ENCODE measurements at places on chromosomes 5 and 9. TPM values are rescaled to one million over a fixed set of nuclear protein-coding genes. Genes with fewer than 3 reads are reported as not detected.

GRCh38 chr5:9658706-9659105 is 28.6 kb upstream of the TAS2R1 start:
- H3K27me3 ChIP-seq, result no peaks in the 10 kb centered on the region
- DNase-seq, result no peak
- no peaks in the 10 kb centered on the region for H3K36me3 ChIP-seq
- no peak overlapping the region for H3K27ac ChIP-seq
- H3K4me3 ChIP-seq, result no peak overlapping the region
- no peaks in the 10 kb centered on the region for H3K4me1 ChIP-seq

GRCh38 chr5:176644878-176645670 is 2.2 kb upstream of the TSPAN17 start:
- no peak for DNase-seq
- H3K27me3 ChIP-seq, result no peaks in the 10 kb centered on the region
- H3K4me1 ChIP-seq, result peaks cover 14% of the 10 kb centered on the region
- no peak overlapping the region for H3K27ac ChIP-seq
- no peaks in the 10 kb centered on the region for H3K36me3 ChIP-seq

Gene SLC23A1
- 2.1 TPM for total RNA-seq

Gene SLC6A18
- total RNA-seq, result not detected

GRCh38 chr5:141615991-141616720 is 2.6 kb downstream of the DIAPH1 start:
- peaks cover 38% of the 10 kb centered on the region for H3K4me1 ChIP-seq
- peaks cover 3% of the 10 kb centered on the region for H3K36me3 ChIP-seq
- peak overlapping the region; percentile 97 for H3K27ac ChIP-seq
- no peak for DNase-seq

DNA sequence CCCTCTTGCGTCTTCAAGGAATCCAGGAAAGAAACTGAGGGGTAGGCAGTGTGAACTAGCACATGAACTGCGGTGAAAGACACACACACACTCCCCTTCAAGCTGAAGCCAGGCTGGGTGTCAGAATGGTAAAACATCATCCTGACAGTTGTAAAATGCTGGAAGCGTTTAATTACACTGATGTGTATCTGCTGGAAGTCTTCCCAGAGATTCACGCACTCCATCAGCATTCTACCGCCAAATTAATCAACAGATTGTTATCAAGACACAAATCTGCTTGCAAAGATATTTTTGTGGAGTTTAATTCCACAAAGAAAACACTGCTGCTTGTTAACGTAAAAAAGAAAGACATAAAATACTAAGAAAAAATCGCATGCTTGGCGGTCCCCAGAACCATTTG is 241.0 kb upstream of the NFIL3 start:
- H3K4me1 ChIP-seq, result no peaks in the 10 kb centered on the region
- no peaks in the 10 kb centered on the region for H3K27me3 ChIP-seq
- no peak for DNase-seq

Gene SPAG8
- 2.5 TPM for total RNA-seq

- H3K4me1 ChIP-seq, result no peaks in the 10 kb centered on the region
- no peaks in the 10 kb centered on the region for H3K36me3 ChIP-seq
- H3K27ac ChIP-seq, result no peak overlapping the region
- H3K27me3 ChIP-seq, result no peaks in the 10 kb centered on the region
Measured at GRCh38 chr5:172612771-172613170, 28.3 kb upstream of the NEURL1B start.

DNA sequence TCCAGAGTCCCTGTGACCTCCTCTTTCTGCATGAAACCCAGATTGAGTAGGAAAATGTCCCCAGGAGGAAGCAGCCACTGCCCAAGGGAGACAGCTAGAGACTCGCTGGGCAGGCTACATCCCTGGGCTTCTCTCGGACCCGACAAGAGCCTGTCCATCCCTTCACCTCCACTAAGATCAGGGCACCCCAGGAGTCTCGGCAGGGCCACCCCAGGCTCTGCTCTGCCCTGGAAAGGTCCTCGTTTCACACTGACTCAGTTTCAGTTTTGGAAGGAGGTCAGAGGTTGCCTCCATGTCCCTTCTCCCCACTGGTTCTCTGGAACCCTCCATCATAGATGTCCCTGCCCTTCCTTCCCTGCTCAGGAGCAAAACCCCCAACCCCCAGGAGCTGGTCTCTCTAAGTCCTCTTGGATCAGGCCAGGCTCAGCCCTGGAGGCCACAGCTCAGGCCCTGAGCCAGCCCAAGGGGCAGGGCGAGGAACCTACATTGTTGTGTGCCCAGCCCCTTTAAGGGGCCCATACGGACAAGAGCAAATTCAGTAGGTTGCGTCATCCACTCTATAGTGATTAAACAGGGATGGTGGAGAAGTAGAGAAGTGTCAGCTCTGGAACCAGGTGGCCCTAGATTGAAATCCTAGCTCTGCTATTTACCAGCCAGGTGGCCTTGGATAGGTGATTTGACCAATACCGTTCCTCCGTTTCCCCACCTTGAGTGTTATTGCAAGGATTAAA is 37.4 kb downstream of the C9orf50 start:
- H3K4me3 ChIP-seq, result no peak overlapping the region
- H3K27ac ChIP-seq, result no peak overlapping the region
- no peaks in the 10 kb centered on the region for H3K27me3 ChIP-seq
- DNase-seq, result no peak
- no peaks in the 10 kb centered on the region for H3K36me3 ChIP-seq
- peaks cover 6% of the 10 kb centered on the region for H3K4me1 ChIP-seq

Gene SMIM27
- 2.1 TPM for total RNA-seq

Gene ARID3C
- total RNA-seq, result not detected

DNA sequence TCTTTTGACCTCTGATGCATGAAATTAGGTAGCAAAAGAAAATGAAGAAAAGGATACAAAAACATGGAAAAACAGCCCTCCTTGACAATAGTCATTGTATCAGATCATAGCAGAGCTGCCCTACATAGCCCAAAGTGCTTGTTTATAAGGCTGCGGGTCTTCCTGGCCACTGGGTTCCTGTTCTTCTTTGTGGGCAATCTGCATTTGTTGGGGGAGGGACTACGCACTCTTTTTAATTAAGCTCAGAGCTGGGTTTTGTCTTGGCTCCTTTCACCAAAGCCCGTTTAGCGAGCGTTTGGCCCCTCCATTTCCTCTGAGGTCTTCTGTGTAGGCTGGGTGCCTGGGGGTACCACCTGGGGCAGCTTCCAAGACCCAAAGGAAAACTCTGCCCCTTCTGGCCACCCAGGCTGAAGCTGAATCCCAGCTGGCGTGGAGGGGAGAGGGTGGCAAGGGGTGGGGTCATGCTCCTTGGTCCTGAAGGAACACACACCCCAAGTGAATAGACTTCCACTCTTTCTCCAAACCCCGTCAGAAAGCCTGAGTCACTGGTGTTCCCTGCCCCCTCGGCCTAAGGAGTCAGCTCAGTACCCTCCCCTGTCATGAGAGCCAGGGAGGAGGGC is 6.5 kb upstream of the PAX5 start:
- no peaks in the 10 kb centered on the region for H3K36me3 ChIP-seq
- H3K27ac ChIP-seq, result no peak overlapping the region
- H3K27me3 ChIP-seq, result peaks cover 2% of the 10 kb centered on the region

DNA sequence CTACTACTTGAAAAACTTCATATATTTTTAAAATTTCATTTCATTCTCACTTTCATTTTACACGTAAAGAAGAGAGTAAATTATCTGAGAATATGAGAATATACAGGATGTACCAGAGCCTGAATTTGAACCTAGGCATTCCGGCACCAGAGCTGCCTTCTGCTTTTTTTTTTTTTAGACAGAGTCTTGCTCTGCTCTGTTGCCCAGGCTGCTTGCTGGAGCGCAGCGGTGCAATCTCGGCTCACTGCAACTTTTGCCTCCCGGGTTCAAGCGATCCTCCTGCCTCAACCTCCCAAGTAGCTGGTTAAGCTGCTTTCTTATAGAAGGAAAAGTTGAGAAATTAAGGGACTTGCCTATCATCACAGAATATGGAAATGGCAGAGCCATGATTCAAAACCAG is 540.1 kb downstream of the EBF1 start:
- no peaks in the 10 kb centered on the region for H3K27me3 ChIP-seq
- no peaks in the 10 kb centered on the region for H3K4me1 ChIP-seq
- no peaks in the 10 kb centered on the region for H3K36me3 ChIP-seq
- no peak overlapping the region for H3K27ac ChIP-seq
- DNase-seq, result no peak

Gene CCNJL
- 22.4 TPM for total RNA-seq

Gene CERT1
- total RNA-seq, result 51.5 TPM

GRCh38 chr9:83327750-83328622 is 210.2 kb downstream of the FRMD3 start:
- no peak for DNase-seq
- H3K27me3 ChIP-seq, result no peaks in the 10 kb centered on the region
- no peak overlapping the region for H3K4me3 ChIP-seq
- H3K27ac ChIP-seq, result no peak overlapping the region
- H3K4me1 ChIP-seq, result no peaks in the 10 kb centered on the region

GRCh38 chr5:25891691-25892090 is 1146.7 kb downstream of the CDH9 start:
- H3K27me3 ChIP-seq, result no peaks in the 10 kb centered on the region
- H3K4me3 ChIP-seq, result no peak overlapping the region
- H3K36me3 ChIP-seq, result no peaks in the 10 kb centered on the region
- no peaks in the 10 kb centered on the region for H3K4me1 ChIP-seq
- DNase-seq, result no peak

Gene PCDHGA9
- 4.3 TPM for total RNA-seq

Gene OR1J2
- total RNA-seq, result not detected

Gene CENPP
- total RNA-seq, result 10.0 TPM

DNA sequence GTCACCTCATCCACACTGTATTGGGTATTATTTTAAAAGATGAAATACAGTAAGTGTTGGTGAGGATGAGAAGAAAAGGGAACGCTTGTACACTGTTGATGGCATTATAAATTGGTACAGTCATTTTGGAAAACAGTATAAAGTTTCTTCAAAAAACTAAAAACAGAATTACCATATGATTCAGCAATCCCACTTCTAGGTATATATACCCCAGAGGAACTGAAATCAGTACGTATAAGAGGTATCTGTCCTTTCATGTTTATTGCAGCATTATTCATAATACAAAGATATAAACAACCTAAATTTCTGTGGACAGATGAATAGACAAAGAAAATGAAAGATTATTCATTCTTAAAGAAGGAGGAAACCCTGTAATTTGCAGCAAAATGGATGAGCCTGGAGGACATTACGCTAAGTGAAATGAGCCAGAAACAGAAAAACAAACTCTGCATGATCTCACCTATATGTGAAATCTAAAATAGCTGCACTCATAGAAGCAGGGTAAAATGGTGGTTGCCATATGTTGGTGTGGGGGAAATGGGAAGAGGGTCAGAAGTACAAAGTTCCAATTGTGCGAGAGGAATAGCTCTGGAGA is 191.6 kb downstream of the TRIM36 start:
- no peak for DNase-seq
- no peaks in the 10 kb centered on the region for H3K4me1 ChIP-seq
- H3K36me3 ChIP-seq, result no peaks in the 10 kb centered on the region
- no peak overlapping the region for H3K27ac ChIP-seq
- H3K4me3 ChIP-seq, result no peak overlapping the region

Gene HTR4
- 0.09 TPM for total RNA-seq

Gene NNT
- total RNA-seq, result 57.9 TPM

DNA sequence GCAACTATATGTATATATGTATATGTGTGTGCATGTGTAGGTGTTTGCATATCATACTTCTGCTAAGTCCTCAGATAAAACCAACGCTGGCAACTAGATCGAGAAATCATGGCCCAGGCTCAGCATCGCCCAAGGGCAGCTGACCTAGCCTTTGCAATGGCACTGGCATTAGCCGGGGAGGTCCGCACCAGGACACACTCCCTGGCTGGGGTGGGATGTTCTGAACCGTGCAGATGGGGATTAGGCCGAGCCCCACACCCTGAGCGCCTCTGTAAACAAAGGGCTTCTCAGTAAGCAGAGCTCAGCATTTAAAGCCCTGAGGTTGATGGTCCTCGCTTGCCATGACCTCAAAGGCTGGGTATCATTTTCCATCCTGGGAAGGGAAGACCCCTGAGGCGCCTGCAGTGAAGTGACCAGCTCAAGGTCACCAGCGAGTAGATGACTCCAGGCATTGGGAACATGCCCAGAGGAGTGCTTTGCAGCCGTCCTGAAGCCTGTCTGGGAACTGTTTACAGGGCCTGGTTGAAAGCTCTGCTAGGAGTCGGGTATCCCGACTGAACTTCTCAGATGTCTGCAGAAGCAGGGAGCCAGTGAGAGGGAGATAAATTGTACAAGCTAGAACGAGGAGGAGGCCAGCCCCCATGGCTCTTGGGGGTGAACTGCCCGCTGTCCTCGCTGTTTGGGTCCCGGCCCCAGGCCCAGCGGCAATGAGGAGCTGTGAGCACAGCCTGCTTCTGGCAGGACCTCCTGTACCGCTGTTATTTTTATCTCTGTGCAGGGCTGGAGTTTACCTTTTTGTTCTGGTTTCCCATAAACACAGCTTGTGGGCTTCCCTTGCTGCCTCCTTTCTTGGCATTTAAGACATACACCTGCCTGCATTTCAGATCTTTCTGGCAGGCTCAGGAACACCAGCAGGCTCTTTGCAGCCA is 18.4 kb downstream of the GADD45G start:
- DNase-seq, result no peak
- no peaks in the 10 kb centered on the region for H3K27me3 ChIP-seq
- no peak overlapping the region for H3K4me3 ChIP-seq
- peaks cover 36% of the 10 kb centered on the region for H3K4me1 ChIP-seq

- no peak overlapping the region for H3K4me3 ChIP-seq
- H3K4me1 ChIP-seq, result peaks cover 8% of the 10 kb centered on the region
- H3K27me3 ChIP-seq, result no peaks in the 10 kb centered on the region
- no peaks in the 10 kb centered on the region for H3K36me3 ChIP-seq
Measured at GRCh38 chr9:90815183-90815943, 13.7 kb downstream of the SYK start.

- no peak overlapping the region for H3K4me3 ChIP-seq
- H3K27ac ChIP-seq, result no peak overlapping the region
- no peaks in the 10 kb centered on the region for H3K4me1 ChIP-seq
- no peak for DNase-seq
Measured at GRCh38 chr5:7941692-7942091, 72.7 kb downstream of the MTRR start.

Gene CCNO
- total RNA-seq, result 4.1 TPM

Gene MAMDC4
- 2.1 TPM for total RNA-seq

Gene RNF183
- 0.30 TPM for total RNA-seq

DNA sequence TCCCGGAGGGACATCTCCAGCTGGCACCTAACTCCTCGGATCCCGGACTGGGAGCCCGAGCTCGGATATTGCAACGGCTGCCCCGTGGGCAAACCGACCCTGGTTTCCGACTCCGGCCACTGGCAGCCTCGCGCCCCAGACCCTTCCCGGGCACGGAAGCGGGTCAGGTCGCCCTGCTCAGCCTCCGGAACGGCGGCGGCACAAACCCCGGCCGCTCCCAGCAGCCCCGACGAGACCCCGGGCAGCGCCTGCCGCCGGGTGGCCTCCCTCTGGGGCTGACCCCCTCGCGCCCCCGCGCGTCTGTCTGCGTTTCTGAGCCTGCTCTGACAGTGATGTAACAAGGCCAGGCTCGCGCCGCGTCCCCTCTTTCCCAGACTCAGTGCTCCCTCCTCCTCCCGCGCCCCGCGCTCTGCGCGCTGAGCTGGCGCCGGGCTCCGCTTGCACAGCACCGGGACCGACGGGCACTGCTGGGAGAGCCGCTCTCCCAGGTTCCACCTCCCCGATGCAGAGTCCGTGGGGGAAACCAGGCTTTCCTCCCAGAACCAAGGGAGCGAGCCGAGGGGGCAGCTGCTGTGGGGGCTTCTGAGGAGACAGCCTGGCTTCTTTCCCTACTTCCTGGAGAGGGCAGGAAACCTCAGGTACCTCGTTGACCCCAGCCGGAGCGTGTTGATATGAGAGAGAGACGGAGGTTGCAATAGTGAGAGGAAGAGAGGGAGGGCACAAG is at the start of gene TMEM215:
TSS of gene TMEM215 (plus strand) at position 373 of the 724 bp plus-strand sequence. CDS start 644 bp downstream, outside the sequence.
- no peaks in the 10 kb centered on the region for H3K36me3 ChIP-seq
- no peaks in the 10 kb centered on the region for H3K4me1 ChIP-seq
- DNase-seq, result no peak
- H3K4me3 ChIP-seq, result no peak within 1 kb of the TSS
- peaks cover 12% of the 10 kb centered on the region for H3K27me3 ChIP-seq
- no peak within 1 kb of the TSS for H3K27ac ChIP-seq

Gene SVEP1
- 25.4 TPM for total RNA-seq

Gene SYK
- total RNA-seq, result 35.3 TPM
